ENCODE measurements at places on chromosomes 4 and X.

- DNase-seq = no peak
Measured at GRCh38 chr4:123418351-123418931, 21.8 kb downstream of the SPRY1 start.

GRCh38 chrX:103279624-103280023, 3.1 kb upstream of the TCEAL5 start:
- no peak for DNase-seq

- no peak for DNase-seq
Measured at GRCh38 chrX:118392716-118393115, 46.8 kb downstream of the WDR44 start.

DNA sequence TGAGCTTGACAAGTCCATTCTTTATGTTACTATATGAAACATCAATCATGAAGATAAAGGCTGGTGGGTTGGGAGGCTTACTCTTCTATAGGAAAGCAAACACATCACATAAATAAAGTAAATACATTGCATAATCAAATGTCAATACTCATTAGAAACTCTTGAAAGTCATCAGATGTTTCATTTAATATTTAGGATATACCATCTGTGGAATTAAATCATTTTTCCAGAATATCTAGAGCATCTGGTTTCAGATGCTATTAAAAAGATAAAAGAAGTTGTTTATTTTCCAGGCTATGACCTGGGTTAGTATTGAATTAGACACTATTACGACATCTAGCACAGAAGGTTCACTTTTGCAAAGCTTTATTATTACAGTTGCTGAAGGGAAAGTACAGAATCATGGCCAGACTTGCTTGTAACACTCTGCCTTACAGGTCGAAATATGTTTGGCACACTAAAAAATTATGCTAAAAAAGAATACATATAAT, 72.6 kb downstream of the METTL14 start:
- DNase-seq = no peak

GRCh38 chrX:131792789-131793462, 230.2 kb upstream of the STK26 start:
- DNase-seq = peak; percentile 72

GRCh38 chr4:106334741-106335470, 18.6 kb downstream of the AIMP1 start:
- DNase-seq = no peak

DNA sequence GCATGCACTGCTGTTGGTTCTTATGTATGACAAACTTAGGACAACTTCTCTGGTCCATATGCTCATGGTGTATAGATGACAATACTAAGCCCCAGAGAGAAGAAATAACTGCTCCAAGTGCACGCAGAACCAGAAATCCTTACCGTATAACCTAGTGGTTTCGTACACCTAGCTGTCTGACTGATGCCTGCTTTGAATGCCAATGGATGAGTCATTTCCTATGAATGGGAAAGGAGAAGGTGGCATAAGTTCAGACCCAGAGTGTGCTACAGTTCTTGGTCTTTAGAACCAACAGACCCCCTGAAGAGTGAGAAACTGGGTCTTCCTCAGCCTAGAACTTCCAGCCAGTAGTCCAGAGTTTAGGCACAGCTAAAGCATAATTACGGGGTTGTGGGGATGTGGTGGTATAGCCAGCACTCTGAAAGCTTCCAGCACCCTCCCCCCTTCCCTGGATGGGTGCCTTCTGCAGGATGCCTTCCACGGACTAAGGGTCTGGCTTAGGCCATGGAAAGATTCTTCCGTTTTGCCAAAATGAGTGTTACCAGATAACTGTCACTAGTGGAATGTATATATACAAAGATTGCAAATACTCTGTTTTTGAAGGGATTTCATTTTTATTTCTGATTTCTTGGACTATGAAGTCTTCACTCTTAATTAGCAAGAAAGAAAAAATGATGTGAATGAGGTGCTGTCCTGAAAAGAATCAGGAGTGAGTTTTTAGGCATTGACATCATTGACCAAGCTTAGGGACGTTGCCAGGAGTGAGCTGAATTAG, 84.6 kb upstream of the PACRGL start:
- DNase-seq = no peak

All from stimulated activated CD8-positive, alpha-beta memory T cell treated with anti-CD3 and anti-CD28 coated beads, Interleukin-7, amount 100 ng/mL, for 1 hour (primary cell).